ENCODE measurements at places on chromosomes 12 and 14.

- no peak for DNase-seq
Observed at GRCh38 chr12:79884401-79885006, 50.4 kb downstream of the PPP1R12A start.

GRCh38 chr14:57933349-57933748 is 67.5 kb upstream of the SLC35F4 start:
- DNase-seq: no peak

GRCh38 chr12:42865282-42865681 is 275.7 kb upstream of the PRICKLE1 start:
- no peak for DNase-seq

DNA sequence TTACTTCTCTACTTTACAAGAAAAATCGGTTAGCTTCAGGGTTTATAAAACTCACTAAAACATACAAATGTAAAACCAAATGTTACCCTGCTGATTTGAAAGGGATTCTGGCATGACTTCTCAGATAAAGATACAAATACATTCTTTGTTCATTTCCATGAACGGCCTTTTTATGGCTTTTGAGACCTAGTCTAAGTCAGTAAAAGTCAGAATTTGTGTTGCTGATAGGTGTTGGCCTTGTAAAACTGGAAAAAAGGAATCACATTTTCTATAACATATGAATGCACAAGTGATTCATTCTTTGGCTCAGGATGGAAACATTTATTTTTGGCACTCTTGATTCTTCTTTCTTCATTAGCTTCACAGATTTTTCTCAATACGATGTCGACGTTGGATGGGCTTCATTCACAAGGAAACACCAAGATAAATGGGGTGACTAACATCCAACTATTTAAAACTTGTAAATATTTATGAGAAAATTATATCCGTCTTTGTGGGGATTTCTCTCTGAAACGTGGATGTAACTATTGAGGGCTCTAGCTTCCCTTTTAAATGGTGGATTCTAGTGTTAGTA is 27.0 kb upstream of the CPM start:
- DNase-seq: no peak

DNA sequence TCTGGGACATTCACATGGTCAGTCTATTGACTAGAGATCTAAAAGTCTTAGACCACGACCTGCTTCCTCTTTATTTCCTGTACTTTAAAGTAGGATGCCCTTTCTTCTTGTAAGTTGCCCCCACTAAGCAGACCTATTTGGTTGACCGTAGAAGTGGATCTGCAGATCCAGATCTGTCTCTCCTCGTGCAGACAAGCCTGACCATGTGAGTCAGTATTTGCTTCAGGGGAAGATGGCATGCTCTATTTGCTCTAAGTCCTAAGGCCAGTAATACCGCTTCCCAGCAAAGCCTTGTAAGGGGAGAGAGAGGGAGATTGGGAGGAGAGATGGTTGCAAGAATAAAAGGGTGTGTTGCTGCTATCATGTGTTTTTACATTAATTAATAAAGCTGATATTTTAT is 46.8 kb downstream of the KCNC2 start:
- no peak for DNase-seq

- peak; percentile 5 for DNase-seq
Observed at GRCh38 chr14:45254771-45255170, 1.8 kb upstream of the MIS18BP1 start.

All from SW 1271 (cell line).